Spinal cord (tissue), 10 donors: ENCODE measurements at places on chromosomes 12 and 14. TPM values are rescaled to one million over a fixed set of nuclear protein-coding genes. Genes with fewer than 3 reads are reported as not detected.

DNA sequence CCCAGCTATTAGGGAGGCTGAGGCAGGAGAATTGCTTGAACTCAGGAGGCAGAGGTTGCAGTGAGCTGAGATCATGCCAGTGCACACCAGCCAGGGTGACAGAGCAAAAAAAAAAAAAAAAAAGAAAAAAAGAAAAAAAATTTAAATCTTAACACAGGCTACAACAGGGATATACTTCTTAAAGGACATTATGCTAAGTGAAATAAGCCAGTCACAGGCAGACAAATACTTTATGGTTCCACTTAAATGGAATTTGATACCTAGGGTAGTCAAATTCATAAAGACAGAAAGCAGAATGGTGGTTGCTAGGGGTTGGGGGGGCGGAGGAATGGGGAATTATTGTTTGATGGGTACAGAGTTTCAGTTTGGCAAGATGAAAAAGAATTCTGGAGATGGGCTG lies 14.8 kb upstream of the PPTC7 start:
- no peak for DNase-seq
- no peaks in the 10 kb centered on the region for H3K4me1 ChIP-seq
- no peak overlapping the region for H3K4me3 ChIP-seq
- no peak overlapping the region for H3K27ac ChIP-seq
- no peaks in the 10 kb centered on the region for H3K27me3 ChIP-seq
- H3K36me3 ChIP-seq, result no peaks in the 10 kb centered on the region

DNA sequence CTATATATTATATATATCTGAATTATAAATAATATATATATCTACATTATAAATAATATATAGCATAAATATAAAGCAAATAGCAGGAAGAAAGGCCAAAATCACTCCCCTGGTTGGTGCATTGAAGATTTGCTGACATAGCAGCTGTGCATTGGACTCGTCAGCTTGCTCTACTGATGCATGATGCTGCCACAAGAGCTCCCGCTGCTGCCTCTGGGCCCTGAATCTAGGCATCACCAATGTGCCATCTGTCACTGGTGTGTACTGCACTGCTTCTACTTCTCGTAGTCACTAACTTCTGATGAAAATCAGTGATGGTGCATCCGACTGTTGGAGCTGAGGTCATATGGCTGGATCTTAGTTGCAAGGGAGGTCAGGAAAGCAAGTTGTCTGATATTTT lies 205.0 kb downstream of the ADAMTS20 start:
- no peak for DNase-seq
- H3K27me3 ChIP-seq, result no peaks in the 10 kb centered on the region
- no peak overlapping the region for H3K27ac ChIP-seq
- H3K4me3 ChIP-seq, result no peak overlapping the region

The GDF3 gene
- 0.28 TPM for total RNA-seq

GRCh38 chr14:58671436-58671835 lies 33.7 kb downstream of the DACT1 start:
- H3K4me1 ChIP-seq, result no peaks in the 10 kb centered on the region
- no peak overlapping the region for H3K27ac ChIP-seq
- DNase-seq, result no peak
- H3K4me3 ChIP-seq, result no peak overlapping the region

DNA sequence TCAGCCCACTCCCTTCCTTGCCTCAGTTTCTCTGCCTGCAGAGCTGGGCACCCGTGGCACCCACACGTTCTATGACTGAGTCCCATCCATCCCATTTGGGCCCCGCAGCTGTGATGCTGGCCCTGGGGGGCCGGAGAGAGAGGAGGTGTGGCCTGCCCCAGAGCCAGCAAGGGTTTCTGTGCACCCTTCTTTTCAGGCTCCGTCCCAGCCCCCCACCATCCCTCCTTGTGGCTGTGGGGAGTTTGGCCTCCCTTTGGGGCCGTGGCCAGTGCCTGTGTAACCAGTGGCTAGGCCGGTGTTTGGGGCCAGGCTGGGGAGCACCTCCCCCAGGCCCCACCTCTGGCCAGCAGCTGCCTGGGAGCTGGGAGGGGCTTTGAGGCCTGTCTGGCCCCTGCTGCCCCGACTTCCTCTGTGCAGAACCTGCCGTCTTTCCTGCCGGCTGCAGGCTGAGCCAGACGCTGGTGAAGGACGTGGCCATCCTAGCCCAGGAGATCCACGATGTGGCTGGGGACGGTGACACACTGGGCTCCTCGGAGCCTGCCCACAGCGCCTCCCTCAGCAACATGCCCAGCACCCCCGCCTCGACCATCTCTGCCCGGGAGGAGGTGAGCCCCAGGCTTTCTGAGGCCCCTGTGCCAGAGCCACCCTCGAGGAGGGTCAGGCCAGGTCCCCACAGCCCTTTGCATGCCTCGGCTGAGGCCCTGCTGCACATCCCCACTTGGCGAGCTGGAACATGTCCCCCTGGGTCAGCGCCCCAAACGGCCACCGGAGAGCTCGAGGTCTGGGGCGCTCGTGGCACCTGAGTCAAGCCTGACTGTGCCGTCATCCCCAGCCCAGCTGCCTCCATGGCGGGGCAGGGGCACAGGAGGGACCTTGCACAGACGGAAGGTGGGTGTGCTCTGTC lies 27.7 kb downstream of the CEP170B start:
- peaks cover 12% of the 10 kb centered on the region for H3K4me1 ChIP-seq
- H3K27me3 ChIP-seq, result no peaks in the 10 kb centered on the region
- no peak overlapping the region for H3K4me3 ChIP-seq
- H3K27ac ChIP-seq, result no peak overlapping the region
- H3K36me3 ChIP-seq, result peaks cover 71% of the 10 kb centered on the region
- DNase-seq, result no peak

The LMNTD1 gene
- total RNA-seq, result 2.5 TPM

The REP15 gene
- total RNA-seq, result 6.9 TPM

DNA sequence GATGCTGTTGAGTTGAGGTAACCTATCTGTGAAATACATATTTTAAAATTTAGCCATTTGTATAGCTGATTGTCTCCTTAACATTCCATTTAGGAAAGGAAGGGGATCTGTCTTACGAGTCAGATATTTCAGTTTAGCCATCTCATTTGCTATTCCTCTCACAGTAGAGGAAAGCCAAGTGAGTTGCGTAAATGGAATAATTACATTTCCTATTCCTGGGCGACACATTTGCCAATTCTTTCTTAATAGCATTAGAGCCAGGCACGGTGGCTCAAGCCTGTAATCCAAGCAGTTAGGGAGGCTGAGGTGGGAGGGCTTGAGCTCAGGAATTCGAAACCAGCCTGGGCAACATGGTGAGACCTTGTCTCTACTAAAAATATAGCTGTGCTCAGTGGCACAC lies 116.3 kb downstream of the TMX1 start:
- no peaks in the 10 kb centered on the region for H3K36me3 ChIP-seq
- no peak overlapping the region for H3K27ac ChIP-seq
- H3K4me1 ChIP-seq, result no peaks in the 10 kb centered on the region

The OASL gene
- 0.59 TPM for total RNA-seq

DNA sequence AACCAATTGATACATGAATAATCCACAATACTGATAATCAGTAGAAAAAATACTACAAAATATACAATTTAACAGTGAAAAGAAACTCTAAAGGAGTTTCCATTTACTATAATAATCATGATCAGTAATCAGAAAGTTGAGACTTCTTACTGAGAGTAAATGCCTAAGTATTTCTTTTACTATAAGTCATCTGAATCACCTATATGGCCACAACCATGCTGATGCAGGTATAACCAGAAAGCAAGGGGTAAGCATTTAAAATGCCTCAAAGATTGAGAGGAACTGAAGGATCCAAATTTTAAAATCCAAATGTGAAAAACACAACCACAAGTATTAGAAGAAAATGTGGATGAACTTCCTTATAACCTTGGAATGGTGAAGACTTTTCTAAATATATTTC lies 23.4 kb downstream of the CDK17 start:
- no peak overlapping the region for H3K4me3 ChIP-seq
- no peak overlapping the region for H3K27ac ChIP-seq
- peaks cover 5% of the 10 kb centered on the region for H3K4me1 ChIP-seq
- H3K36me3 ChIP-seq, result no peaks in the 10 kb centered on the region

DNA sequence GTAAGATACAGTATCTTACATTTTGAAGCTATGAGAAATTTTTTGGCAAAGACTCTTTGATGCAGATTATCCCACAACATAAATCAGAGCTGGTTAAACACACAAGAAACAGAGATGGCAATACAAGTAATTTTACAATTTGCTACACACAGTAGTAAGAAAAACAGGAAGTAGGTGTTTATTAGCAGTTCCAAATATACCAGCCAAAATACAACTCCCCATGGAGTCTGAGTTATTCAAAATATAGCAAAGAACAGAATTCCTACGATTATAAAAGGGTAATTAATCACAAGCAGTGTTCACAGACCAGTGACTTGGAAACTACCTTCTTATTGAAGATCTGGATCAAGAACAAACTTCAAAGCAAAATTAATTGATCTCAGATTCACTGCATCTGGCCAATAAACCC lies 83.9 kb downstream of the BMP4 start:
- no peak overlapping the region for H3K4me3 ChIP-seq
- no peaks in the 10 kb centered on the region for H3K27me3 ChIP-seq
- DNase-seq, result no peak
- H3K36me3 ChIP-seq, result no peaks in the 10 kb centered on the region
- H3K4me1 ChIP-seq, result no peaks in the 10 kb centered on the region

DNA sequence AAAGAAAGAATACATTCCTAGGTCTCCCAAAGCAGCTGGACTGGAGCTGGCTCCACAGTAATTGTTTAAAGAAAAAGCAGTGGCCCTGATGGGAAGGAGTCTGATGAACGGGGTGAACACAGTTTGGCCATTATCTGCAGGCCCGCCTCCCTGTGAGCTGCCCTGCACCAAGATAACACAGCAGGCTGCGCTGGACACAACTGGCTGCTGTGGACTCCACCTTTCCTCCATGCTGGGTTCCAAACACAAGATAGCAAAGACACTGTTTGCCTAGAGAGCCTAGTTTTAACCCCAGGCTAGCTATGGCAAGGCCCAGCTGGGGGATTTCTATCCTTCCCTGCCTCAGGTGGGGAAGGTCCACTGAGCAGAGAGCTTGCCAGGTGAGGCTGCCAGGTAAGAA lies 34.6 kb downstream of the ZFP36L1 start:
- H3K27me3 ChIP-seq, result no peaks in the 10 kb centered on the region
- no peaks in the 10 kb centered on the region for H3K36me3 ChIP-seq
- H3K27ac ChIP-seq, result no peak overlapping the region
- DNase-seq, result no peak

DNA sequence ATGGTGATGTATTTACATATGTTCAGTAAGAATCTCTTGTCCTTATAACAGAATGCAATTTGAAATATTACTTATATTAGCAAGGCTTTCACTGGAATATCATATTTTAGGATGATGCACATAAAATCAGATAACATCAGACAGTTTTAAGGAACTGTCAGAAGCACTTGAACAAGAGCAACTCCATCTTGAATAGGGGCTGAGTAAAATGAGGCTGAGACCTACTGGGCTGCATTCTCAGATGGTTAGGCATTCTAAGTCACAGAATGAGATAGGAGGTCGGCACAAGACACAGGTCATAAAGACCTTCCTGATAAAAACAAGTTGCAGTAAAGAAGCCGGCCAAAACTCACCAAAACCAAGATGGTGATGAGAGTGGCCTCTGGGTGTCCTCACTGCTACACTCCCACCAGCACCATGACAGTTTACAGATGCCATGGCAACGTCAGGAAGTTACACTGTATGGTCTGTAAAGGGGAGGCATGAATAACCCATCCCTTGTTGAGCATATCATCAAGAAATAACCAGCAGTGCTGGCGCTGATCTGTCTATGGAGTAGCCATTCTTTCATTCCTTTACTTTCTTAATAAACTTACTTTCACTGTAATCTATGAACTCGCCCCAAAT lies 27.6 kb upstream of the ETV6 start:
- no peak for DNase-seq
- no peak overlapping the region for H3K4me3 ChIP-seq
- H3K27ac ChIP-seq, result no peak overlapping the region
- no peaks in the 10 kb centered on the region for H3K27me3 ChIP-seq

- no peak for DNase-seq
- no peaks in the 10 kb centered on the region for H3K36me3 ChIP-seq
- H3K4me1 ChIP-seq, result no peaks in the 10 kb centered on the region
- no peaks in the 10 kb centered on the region for H3K27me3 ChIP-seq
Observed at GRCh38 chr12:25056011-25056410, 107.1 kb upstream of the BCAT1 start.

The AGAP2 gene
- total RNA-seq, result 13.0 TPM

The ADAMTS20 gene
- total RNA-seq, result 0.69 TPM

- no peaks in the 10 kb centered on the region for H3K27me3 ChIP-seq
- no peak for DNase-seq
- no peaks in the 10 kb centered on the region for H3K36me3 ChIP-seq
- no peak overlapping the region for H3K4me3 ChIP-seq
- H3K27ac ChIP-seq, result no peak overlapping the region
Observed at GRCh38 chr14:70097576-70098249, 91.0 kb downstream of the SLC8A3 start.

- H3K27me3 ChIP-seq, result no peaks in the 10 kb centered on the region
- H3K27ac ChIP-seq, result no peak overlapping the region
- DNase-seq, result no peak
Observed at GRCh38 chr14:52740751-52741150, 10.8 kb downstream of the STYX start.

DNA sequence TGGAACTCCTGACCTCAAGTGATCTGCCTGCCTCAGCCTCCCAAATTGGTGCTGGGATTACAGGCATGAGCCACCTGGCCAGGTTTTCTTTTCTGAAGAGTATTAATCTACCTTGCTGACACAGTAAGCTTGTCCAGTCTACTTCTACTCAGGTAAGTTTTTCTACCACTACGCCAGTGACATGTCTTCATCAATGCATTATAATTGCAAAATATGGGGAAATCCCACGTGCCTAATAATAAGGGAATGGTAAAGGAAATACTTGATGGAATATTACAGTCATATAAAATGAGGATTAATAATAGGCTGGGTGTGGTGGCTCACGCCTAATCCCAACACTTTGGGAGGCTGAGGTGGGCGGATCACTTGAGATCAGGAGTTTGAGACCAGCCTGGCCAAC lies 62.3 kb downstream of the RAB35 start:
- H3K4me3 ChIP-seq, result no peak overlapping the region
- no peak overlapping the region for H3K27ac ChIP-seq
- no peaks in the 10 kb centered on the region for H3K4me1 ChIP-seq
- no peaks in the 10 kb centered on the region for H3K27me3 ChIP-seq
- no peak for DNase-seq

DNA sequence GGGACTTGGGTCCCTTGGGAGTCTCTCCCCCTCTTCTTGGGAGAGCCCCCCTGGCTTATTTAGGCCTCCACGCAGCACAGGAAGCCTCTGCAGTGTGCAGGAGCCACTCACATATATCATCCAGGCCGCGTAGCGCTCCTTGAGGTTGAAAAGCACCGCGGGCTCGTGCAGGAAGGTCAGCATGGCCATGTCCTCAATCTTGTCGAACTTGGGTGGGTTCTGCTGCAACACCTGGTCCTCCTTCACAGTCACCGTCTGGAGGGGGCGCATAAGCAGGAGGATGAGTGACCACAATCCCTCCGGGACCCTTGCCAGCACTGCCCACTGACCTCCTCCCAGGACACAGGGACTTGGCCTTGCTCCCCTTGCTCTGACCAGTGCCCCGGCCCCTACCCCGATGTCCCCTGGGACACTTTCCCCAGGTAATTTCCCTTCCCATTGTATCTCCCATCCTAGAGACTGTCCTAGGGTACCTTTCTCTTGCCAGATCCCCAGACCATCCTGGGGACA lies 2.5 kb downstream of the MYH6 start:
- H3K27me3 ChIP-seq, result no peaks in the 10 kb centered on the region
- peaks cover 15% of the 10 kb centered on the region for H3K4me1 ChIP-seq
- no peak overlapping the region for H3K27ac ChIP-seq
- H3K4me3 ChIP-seq, result no peak overlapping the region
- no peak for DNase-seq

The KLHL42 gene
- 81.4 TPM for total RNA-seq

GRCh38 chr14:70879448-70879847 lies 27.8 kb upstream of the PCNX1 start:
- H3K27ac ChIP-seq, result no peak overlapping the region
- no peaks in the 10 kb centered on the region for H3K4me1 ChIP-seq
- H3K36me3 ChIP-seq, result no peaks in the 10 kb centered on the region
- H3K4me3 ChIP-seq, result no peak overlapping the region
